ENCODE measurements at places on chromosomes 2 and 18. TPM values are rescaled to one million over a fixed set of nuclear protein-coding genes. Genes with fewer than 3 reads are reported as not detected.

GRCh38 chr18:70627182-70627802 is 338.4 kb downstream of the SOCS6 start:
- DNase-seq, result no peak

- no peak for DNase-seq
These were observed 27.3 kb downstream of the CDC42EP3 start for GRCh38 chr2:37644191-37644590.

GRCh38 chr18:44773640-44774155 is 93.0 kb downstream of the SETBP1 start:
- no peak for DNase-seq

GRCh38 chr18:62614494-62614893 is 91.7 kb downstream of the ZCCHC2 start:
- DNase-seq, result no peak

- DNase-seq, result peak; percentile 14
These were observed 251.4 kb upstream of the STON1 start for GRCh38 chr2:48278590-48278989.

DNA sequence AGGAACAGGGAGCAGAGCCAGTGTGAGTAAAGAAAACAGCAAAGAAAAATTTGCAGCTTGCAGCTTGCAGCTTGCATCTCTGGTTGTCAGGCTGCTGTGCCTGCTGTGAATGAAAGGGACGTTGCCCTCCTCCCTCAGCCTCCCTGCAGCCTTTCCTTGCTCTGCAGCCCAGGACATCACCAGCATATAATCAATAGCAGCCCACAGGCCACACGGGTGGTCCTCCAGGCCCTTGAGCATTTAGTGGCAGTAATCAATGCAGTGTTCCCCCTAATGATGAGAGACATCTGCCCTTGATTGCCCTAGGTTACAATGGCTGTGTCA is 122.2 kb upstream of the TACR1 start:
- DNase-seq, result no peak

DNA sequence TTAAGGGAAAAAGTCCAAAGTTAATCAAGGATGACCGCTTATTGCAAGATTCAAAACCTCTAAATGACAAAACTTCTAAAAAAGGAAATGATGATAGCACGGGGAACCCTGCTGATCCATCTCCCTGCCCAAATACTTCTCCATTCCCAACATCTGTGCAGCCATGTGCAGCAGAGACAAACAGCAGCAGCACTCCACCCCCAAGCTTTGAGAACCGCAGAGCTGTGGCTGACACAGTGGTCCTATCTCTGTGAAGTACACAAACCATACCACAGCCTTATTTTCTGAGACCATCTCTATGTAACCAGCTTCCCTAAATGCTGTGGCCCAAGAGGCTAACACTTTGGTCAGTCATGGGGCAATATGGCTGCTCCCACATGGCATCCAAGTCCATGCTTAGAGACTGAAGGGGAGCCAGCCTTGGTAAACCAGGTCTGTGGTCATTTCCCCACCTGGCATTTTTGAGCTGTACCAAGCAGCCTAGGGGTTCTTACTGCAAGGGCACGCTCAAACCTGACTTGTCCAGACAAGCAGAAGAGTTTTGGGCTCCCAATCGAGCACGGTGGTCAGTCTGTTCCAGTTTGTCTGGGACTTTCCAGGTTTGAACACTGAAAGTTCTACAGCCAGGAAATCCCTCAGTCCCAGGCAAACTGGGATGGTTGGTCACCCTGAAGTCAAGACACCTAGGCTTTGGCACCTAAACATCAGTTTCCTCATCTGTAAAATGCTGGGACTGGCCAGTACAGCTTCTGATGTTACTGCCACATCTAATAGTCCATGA is 17.1 kb upstream of the NFE2L2 start:
- no peak for DNase-seq

DNA sequence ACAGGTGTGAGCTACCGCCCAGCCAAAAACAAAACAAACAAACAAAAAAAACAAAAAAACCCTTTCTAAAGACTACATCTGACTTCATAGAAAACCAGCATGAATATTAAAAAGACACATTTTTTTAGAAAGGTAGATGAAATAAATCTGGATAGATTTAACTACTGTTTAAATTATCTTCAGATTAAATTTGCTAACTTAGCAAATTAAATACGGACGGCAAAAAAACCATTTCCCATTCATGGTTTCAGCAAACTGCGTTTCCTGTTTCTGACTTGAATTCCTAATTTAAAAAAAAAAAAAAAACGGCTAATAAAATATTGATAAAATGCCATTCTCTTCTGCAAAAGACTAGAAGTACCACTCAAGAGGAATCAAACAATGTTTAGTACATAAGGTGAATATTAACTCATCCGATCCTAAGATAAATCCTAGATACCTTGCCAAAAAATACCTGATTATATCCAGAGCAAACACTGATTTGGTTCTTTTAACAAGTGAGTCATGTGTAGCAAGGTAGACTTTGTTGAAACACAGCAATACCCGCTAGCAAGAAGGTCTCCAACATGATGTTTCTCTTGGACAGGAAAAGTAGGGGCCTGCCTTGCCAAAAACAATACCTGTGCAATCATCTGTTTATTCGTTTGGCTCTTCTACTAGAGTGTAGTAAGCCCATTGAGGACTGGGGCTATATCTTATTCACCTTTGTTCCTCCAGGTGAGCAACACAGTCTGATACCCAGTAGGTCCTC is 96.2 kb downstream of the BARD1 start:
- no peak for DNase-seq

GRCh38 chr2:10196110-10196892 is 73.8 kb downstream of the RRM2 start:
- DNase-seq, result peak; percentile 62

Gene TGFA
- 8.9 TPM for total RNA-seq

Gene SERPINB13
- total RNA-seq, result not detected

Gene CEP68
- 31.6 TPM for total RNA-seq

Measured in dorsolateral prefrontal cortex (tissue), 122 donors.